ENCODE measurements at places on chromosomes 1 and 21. TPM values are rescaled to one million over a fixed set of nuclear protein-coding genes. Genes with fewer than 3 reads are reported as not detected.

RAB25 gene
- not detected for total RNA-seq

CFAP410 gene
- total RNA-seq = 11.8 TPM

CD1C gene
- total RNA-seq = not detected

TRIM58 gene
- not detected for total RNA-seq

PGLYRP3 gene
- total RNA-seq = not detected

TRABD2B gene
- total RNA-seq = not detected

PRXL2B gene
- 17.0 TPM for total RNA-seq

C1orf141 gene
- total RNA-seq = not detected

GPR89A gene
- total RNA-seq = 21.5 TPM

RNF223 gene
- total RNA-seq = 0.08 TPM

S100A9 gene
- 0.44 TPM for total RNA-seq

PIK3C2B gene
- 19.1 TPM for total RNA-seq

OR10J4 gene
- not detected for total RNA-seq

PCBP3 gene
- not detected for total RNA-seq

CACNA1S gene
- total RNA-seq = not detected

CD34 gene
- total RNA-seq = 0.15 TPM

KCNJ15 gene
- 0.13 TPM for total RNA-seq

BMP8B gene
- total RNA-seq = 3.7 TPM

AGT gene
- total RNA-seq = 0.87 TPM

KRTAP13-2 gene
- not detected for total RNA-seq

ST3GAL3 gene
- 26.0 TPM for total RNA-seq

RHD gene
- not detected for total RNA-seq

C1orf94 gene
- total RNA-seq = not detected

IFNGR2 gene
- total RNA-seq = 47.9 TPM

APOBEC4 gene
- total RNA-seq = not detected

KAZN gene
- 6.6 TPM for total RNA-seq

RBP7 gene
- 28.9 TPM for total RNA-seq

SFT2D2 gene
- 68.1 TPM for total RNA-seq

HMGCS2 gene
- total RNA-seq = 0.33 TPM

IKBKE gene
- total RNA-seq = 6.4 TPM

All from Panc1 (cell line).